ENCODE measurements at places on chromosomes 6 and 20.

DNA sequence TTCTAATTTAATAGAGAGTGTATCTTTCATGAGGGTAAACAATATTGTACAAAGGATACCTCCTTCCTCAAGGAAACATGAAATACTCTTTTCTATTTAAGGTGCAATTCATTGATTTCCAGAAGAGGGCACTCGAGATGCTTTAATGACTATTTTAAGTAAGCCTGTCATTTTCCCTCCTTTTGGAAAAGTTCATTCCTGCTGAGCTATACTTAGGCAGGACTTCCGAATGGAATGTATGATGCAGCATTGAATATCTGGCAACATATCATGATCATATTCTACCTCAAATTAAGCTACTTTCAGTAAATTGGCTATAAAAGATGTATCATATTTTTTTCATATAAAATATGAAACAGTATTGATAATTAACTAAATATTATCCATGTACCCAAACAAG, 5.0 kb downstream of the DST start:
- peak; percentile 73 for DNase-seq

DNA sequence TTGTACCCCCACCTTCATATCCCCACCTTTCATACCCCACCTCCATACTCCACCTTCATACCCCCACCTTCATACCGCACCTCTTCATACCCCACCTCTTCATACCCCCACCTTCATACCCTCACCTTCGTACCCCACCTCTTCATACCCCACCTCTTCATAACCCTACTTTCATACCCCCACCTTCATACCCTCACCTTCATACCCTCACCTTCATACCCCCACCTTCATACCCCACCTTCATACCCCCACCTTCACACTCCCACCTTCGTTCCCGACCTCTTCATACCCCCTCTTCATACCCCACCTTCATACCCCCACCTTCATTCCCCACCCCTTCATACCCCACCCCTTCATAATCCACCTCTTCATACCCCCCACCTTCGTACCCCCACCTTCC, 92.9 kb upstream of the NAA20 start:
- DNase-seq: no peak

- DNase-seq: no peak
These were observed 651.3 kb upstream of the ARID1B start for GRCh38 chr6:156125844-156126243.

DNA sequence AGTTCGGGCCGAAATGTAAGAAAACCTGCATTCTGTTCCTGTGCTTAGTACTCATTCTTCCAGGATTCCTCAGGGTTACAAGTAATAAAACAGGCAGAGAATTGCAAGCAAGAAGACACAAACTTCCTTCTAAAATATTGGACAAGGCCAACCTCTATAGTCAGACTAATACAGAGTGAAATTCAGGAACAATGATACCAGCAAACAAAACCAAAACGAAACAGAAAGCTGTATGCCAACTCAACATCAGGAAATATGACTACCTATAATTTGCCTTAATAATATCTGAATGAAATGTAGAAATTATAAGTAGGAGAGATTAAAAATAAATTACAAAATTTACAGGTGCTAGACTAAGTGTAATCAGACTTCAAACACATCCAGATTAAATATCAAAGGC, 238.8 kb downstream of the HIVEP2 start:
- no peak for DNase-seq

- no peak for DNase-seq
These were observed 439.4 kb upstream of the ARID1B start for GRCh38 chr6:156337801-156338200.

DNA sequence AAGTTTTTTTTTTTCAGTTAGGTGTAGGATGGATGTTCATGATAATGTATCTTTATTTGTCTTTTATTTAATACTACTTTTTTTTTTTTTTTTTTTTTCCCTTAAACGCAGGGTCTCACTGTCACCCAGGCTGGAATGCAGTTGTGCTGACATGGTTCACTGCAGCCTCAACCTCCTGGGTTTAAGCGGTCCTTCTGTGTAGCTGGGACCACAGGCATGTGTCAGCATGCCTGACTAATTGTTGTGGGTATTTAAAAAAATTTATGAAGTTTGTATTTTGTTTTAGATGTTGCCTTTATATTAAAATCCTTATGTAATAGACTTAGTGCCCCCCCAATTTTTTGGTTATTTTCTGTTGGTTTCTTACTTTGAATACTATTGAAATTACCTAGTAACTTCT, 42.6 kb downstream of the NCOA3 start:
- no peak for DNase-seq

DNA sequence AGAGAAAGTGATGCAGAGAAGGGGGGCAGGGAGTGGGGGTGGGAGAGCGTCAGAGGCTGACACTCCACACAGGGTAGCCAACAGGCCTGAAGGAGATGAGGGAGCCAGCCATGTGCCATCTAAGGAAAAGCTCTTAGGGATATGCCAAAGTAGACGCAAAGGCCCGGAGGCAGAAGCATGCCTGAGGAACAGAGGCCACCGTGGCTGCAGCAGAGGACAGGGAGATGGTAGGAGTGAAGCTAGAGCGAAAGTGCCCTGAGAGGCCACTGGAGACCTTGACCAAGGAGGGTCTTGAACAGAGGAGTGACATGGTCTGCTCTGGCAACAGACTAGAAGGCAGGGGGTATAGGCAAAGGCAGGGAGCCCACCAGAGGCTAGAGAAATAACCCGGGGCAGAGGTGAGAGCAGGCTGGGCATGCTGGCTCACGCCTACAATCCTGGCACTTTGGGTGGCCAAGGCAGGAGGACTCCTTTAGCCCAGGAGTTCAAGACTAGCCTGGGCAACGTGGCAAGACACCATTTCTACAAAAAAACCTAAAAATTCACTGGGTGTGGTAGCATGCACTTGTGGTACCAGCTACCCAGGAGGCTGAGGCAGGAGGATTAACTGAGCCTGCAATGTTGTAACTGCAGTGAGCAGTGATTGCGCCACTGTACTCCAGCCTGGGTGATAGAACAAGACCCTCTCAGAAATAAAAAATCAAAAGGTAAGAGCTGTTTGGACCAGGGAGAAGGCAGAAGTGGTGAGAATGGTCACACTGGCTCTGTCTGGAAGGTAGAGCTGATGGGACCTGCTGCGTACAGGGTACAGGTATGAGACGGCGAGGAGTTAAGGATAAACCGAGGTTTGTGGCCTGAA, 6.3 kb downstream of the RRBP1 start:
- DNase-seq: no peak

GRCh38 chr6:165969184-165969583, 198.5 kb downstream of the TBXT start:
- no peak for DNase-seq

DNA sequence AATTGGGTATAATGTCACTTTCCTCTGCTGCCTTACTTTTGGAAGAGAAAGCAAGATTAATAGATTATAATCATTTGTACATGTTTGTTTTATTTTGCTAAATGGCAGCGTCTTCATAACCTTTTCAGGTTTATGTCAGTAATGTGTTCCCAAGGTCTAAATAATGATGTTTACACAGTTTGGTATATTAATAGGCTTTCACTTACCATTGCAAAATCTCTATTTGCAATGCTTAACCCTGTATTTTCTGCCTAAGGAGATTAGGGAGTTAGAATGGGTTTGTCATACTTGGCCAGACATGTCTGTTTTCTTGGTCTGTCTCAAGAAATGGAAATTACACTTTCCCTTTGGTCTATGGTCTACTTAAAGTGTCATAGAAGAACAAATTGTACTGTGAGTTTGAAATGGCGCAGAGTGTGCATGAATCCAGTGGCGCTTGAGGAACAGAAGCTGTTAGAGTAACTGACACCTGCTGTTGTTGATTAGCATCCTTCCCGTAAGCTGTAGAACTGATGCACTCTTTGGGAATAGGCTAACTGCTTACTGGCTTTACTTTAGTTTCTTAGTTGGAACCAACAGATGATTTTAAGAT, 261.1 kb downstream of the SAMD5 start:
- DNase-seq: no peak

DNA sequence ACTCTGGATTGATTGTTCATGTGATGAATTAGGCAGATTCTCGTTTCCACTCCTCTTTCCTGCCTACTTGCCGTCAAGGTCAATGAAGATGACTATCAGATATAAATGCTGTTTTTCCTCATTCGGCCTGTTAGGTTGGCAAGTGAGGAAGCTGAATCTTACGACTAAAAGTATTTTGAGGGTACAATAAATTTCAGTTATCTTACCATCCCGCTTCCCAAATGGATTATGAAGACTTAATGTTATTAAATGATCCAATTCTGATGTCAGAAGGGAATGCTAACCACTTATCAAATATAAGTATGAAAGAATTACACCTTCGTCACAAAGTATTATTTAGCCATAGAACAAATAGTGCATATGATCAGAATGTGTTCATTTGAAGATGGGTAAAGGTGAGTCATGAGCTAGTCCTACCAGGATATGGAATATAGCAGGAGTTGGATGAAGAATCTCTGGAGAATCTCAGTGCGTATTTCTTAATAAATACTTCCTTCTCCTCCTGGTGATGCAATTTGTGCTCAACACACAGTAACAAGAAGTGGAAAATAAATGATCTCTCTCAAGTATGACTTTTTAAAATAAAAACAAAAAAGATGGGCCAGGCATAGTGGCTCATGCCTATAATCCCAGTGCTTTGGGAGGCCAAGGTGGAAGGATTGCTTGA, 4.6 kb downstream of the GPLD1 start:
- no peak for DNase-seq
